ENCODE measurements at places on chromosomes 6 and 20.

GRCh38 chr6:100088009-100088408 is 94.0 kb upstream of the MCHR2 start:
- DNase-seq = no peak

DNA sequence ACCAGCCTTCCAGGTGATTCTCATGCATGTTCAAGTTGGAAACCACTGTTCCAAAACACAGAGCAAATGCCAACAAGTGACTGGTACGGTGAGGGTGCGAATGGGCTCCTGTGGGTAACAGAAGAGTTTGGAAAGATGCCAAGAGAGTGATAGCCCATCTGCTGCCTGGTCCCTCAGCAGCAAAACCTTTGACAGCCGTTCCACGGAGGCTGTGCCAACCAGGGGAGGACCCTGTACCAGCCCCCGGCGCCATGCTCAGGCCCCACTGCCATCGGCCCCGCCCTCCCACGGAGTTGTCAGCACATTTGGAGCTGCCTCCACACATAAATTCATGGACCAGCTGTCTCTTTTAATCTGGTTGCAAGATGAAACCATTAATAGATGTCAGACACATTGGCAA is 4.4 kb upstream of the PTPRT start:
- no peak for DNase-seq

DNA sequence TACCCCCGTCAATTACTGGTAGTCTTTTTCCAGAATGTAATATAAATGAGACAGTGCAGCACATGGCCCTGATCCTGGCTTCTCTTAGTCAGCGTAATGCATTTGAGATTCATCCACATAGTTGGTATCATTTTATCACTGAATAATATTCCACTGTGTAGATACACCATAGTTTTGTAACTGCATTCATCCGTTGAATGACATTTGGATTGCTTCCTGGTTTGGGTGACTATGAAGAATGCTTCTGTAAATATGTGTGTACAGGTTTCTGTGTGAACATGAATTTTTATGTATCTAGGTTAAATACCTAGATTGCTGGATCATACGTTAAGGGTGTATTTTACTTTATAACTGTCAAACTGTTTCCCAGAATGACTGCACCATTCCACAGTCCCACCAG is 62.6 kb upstream of the STMND1 start:
- no peak for DNase-seq

GRCh38 chr6:81575442-81575841 is 177.0 kb downstream of the TENT5A start:
- no peak for DNase-seq

- no peak for DNase-seq
Measured at GRCh38 chr20:63531686-63532448, 5.3 kb downstream of the PTK6 start.

DNA sequence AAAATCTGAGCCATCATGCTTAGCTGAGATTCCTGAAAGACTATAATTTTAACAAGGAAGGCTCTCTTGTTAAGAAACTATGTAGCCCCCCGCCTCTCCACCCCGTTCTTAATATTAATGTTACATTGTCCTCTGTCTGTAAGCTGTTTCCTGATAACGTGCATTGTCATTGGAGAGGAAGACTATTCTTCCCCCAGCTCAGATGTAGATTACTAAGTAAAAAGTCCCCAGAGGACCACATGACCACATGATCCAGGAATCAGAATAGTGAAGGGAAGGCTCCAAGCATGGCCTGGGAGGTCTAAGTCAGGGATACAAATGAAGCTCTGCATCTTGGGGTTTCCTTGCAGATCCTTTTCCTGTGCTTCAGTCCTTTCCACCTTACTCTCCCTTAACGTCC is 106.4 kb downstream of the JARID2 start:
- no peak for DNase-seq

- DNase-seq = peak; percentile 72
Measured at GRCh38 chr6:3251462-3252314, 7.1 kb upstream of the PSMG4 start.

GRCh38 chr20:22800129-22800528 is 215.8 kb upstream of the FOXA2 start:
- no peak for DNase-seq

DNA sequence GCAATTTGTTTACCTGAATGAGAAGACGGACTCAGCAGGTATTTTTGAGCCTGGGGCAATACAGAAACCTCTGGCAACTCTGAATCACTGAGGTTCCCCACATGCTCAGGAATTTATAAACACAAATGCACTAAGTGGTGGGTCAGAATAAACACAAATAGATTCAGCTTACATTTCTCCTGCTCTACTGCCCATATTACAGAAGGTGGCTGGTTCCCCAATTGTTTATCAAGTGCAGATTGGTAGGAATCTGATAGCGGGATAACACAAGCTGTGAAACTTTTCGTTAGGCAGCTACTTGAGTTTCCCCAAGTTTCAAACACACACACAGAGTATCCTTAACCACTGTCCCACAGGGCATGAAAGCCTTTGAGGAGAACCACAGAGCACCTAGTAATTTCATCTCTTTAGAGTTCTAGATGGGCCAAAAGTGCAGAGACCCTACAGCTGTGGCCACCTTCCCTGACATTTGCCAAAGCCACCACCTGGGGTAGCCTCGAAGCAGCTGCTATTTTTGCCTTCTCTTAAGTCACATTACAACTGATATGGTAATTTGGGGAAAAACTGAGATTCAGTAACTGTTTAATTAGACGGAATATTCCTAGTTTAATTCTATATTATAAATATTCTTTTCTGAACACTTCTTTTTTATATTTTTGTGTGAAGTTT is 204.2 kb upstream of the PTCHD4 start:
- no peak for DNase-seq

DNA sequence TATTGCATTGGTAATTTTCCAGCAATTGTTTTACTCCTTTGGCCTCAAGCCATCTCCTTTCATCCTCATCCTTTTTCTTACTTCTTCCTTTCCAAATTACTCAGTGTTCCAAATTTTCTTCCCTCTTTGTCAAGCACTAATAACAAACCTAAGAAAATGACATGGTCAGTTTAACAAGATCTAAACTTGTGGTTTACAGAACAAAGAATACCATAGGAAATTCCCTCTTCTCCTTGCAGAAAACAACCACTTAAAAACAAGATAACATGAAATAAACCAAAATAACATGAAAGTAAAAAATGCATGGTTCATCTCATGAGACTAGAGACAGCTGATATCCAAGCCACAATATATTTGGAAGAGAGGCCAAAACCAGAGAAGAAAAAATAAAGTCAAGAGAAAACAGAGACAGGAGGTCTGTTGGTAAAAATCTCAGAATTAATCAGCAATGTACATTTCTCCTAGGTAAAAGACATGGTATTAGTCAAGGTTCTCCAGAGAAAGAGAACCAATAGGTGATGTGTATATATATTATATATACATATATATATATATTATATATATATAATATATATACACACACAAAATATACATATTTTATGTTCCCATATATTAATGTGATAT is 51.0 kb upstream of the SENP6 start:
- DNase-seq = no peak

DNA sequence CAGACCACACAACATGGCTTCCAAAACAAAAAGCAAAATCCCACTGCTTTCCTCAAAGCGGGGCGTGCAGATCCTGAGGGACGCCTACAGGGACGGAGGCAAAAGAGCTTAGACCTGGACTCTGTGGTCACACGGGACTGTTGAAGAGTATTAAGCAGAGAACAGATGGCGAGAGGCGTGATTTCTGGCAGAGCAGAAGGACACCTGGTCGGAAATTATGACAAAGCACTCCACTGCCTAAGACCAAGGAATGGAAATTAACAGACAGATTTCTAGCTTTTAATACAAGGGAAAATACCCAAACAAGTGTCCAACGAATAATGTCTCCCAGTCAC is 15.4 kb downstream of the CST7 start:
- DNase-seq = no peak
